CD8-positive, alpha-beta memory T cell (primary cell): ENCODE measurements at places on chromosomes 3 and 15. TPM values are rescaled to one million over a fixed set of nuclear protein-coding genes. Genes with fewer than 3 reads are reported as not detected.

Gene LIPH
- total RNA-seq, result not detected

- DNase-seq, result no peak
These were observed 379.8 kb downstream of the VPS13C start for GRCh38 chr15:61680260-61681037.

DNA sequence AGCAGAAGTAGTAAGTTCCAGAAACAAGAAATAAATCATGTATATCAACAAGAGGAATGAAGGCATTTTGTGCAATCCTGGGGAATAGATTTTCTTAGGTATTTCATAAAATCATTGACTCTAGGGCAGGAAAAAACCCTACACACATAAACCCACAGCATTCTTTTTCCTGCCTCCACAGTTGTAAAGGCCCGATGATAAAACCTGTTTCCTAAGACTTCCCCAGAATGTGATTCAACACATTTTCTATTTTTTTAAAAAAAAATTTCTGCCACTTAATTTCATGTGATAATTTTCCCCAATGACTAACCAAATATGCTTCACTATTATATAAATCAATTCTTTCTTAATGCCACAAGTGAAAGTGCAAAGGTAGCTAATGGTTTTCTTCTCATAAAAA, 407.0 kb downstream of the FHIT start:
- DNase-seq, result no peak

- DNase-seq, result no peak
These were observed 317.3 kb upstream of the NAALADL2 start for GRCh38 chr3:174541708-174542315.

GRCh38 chr3:143380449-143380848, 260.9 kb downstream of the CHST2 start:
- no peak for DNase-seq

- no peak for DNase-seq
These were observed 32.8 kb upstream of the TF start for GRCh38 chr3:133713347-133713746.

- DNase-seq, result no peak
These were observed 176.2 kb upstream of the GOLIM4 start for GRCh38 chr3:168271932-168272331.

GRCh38 chr3:17775073-17775472, 32.6 kb upstream of the TBC1D5 start:
- DNase-seq, result no peak

DNA sequence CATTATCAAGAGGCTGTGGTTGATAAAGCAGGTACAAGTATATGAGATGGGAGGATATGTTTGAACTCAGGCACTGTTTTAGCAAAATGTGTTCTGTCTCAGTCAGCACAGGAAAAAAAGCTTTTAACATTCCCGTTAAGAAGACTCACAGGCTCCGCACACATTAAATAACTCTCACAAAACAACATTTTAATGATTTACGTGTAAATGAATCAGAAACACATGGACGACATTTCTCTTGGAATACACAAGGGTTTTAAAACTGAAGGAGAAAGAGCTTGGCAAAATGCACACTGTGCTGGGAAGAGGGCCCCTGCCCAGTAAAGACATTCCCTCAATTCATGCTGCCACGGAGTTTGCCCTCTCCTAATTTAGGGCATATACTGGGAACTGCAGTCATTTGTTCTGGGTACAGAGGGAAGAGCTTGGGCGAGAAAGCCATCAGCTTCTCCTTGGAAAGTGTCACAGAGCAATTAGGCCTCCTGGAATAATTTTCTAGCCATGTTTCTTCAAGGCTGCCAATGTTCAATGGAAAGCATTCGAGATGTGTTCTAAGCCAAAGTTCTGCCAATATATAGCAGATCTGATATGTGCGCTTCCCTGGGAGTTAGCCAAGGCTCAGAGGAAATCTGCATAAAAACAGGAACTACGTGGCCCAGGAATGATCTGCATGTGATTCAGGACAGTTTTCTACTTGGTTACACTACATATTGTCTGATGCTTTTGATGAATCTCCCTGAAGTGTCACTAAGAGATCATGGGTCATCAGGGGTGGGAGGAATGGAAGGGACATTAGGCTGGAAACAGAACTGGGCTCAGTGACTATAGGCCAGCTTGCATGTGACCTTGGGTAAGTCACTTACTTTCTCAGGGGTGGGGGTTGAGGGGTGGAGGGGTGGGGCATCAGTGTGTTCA, 2.2 kb upstream of the MASP1 start:
- no peak for DNase-seq

DNA sequence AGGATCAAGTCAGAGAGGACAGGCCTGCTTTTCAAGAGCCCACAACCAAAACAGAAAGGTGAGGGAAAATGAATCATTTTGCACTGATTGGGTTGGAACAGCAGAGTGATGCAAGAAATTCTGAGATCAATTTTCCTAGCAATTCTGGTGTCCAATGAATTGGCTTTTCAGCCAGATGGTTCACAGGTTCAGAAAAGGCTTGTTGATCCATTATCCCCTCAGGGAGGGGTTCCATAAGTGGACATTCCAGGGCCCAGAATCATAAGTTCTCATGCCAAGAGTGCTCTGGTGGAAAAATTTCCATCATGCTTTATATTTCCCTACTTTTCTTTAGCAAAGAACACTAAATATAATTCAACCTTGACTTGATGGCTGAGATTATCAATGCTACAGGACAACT, 16.2 kb downstream of the RBP2 start:
- no peak for DNase-seq

Gene ZBTB38
- 78.6 TPM for total RNA-seq

Gene AHSG
- not detected for total RNA-seq

Gene SEMA3G
- total RNA-seq, result 0.13 TPM

GRCh38 chr15:22908830-22909229, 70.4 kb downstream of the NIPA2 start:
- no peak for DNase-seq

DNA sequence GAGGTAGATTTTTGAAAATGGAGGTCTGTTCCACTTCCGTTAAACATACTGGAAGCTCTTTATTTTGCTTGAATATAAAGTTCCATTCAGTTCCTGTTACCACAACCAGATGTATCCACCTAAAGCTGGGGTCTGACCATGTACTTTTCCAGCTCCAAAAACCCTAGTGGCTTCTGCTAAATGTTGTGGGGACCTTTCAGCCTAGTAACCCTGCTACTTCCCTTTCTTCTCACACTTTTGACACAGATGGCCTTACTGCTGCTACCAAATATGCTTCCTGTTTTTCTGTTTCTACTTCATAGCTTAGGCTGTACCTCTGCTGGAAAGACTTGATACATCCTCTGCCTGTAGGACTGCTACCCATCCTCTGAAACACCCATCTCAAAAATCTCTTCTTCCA, 87.8 kb downstream of the COL6A6 start:
- no peak for DNase-seq

Gene C3orf49
- total RNA-seq, result not detected

DNA sequence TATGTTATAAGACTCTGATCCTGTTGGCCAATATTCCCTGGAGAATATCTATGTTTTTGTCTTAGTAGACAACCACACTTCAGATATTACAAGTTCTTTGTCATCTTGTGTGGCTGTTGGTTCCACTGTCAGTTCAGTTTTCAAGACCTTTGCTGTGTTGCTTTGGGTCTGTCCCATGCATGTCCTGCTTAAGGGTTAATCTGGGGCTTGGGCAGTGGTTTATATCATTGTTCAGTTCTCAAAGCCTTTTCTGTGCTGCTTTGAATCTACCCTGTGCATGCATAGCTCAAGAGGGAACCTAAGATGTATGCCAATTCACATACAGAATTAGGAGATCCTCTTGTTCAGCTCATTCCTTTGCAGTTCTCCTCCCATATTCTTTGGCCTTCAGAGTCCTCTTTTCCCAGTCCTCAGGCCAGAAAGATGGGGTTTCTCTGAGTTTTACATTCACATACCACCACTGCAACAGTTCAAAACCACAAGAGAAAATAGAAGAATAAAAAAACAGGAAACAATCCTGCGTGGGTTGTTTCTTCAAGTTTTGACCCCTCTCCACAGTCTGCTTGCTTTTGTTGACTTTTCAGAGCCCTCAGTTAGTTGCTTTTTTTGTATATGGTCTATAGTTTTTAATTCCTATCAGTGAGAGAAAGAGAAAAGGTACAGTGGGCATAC, 21.6 kb downstream of the BUB1B start:
- DNase-seq, result no peak

GRCh38 chr3:133491481-133492059, 81.9 kb upstream of the CDV3 start:
- no peak for DNase-seq

- no peak for DNase-seq
These were observed 679.3 kb downstream of the OTOL1 start for GRCh38 chr3:162175878-162176277.

Gene IQCH
- 1.0 TPM for total RNA-seq

- no peak for DNase-seq
These were observed at the start of gene PDZRN3 for GRCh38 chr3:73624821-73625665. PDZRN3 (minus strand) TSS chr3:73624941.

Gene HCLS1
- 197 TPM for total RNA-seq

- DNase-seq, result no peak
These were observed 14.9 kb downstream of the CHST2 start for GRCh38 chr3:143134471-143134870.

- no peak for DNase-seq
These were observed 234.7 kb downstream of the PLCL2 start for GRCh38 chr3:17119201-17120072.

- DNase-seq, result no peak
These were observed 15.0 kb upstream of the CCDC50 start for GRCh38 chr3:191314109-191314728.

Gene PRTG
- not detected for total RNA-seq

- DNase-seq, result no peak
These were observed 33.5 kb downstream of the PCCB start for GRCh38 chr3:136283627-136284026.

- DNase-seq, result no peak
These were observed 16.3 kb upstream of the ERC2 start for GRCh38 chr3:56484525-56485032.

- DNase-seq, result no peak
These were observed 278.3 kb upstream of the WNT5A start for GRCh38 chr3:55765398-55765797.

GRCh38 chr3:158747417-158747816, 15.2 kb upstream of the RARRES1 start:
- DNase-seq, result no peak

DNA sequence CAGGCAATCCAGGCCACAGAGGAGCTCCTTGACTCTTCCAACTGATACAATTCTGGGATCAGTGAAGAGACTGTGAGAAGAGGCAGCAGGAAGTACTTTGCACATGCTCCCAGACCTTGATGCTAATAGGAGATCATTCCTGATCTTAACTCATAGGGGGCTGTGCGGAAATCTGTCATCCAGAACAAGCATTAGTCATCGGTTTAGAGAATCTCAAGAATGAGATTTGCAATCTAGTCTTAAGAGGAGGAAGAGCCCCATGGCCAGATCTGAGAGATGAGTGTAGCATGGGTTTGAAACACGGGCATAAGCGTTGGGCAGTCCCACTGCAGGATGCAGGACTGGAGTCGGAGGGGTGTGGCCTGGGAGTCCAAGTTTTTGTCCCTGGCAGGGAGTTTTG, 1081.1 kb downstream of the NAALADL2 start:
- no peak for DNase-seq
